ENCODE measurements at places on chromosomes 5 and 9.

DNA sequence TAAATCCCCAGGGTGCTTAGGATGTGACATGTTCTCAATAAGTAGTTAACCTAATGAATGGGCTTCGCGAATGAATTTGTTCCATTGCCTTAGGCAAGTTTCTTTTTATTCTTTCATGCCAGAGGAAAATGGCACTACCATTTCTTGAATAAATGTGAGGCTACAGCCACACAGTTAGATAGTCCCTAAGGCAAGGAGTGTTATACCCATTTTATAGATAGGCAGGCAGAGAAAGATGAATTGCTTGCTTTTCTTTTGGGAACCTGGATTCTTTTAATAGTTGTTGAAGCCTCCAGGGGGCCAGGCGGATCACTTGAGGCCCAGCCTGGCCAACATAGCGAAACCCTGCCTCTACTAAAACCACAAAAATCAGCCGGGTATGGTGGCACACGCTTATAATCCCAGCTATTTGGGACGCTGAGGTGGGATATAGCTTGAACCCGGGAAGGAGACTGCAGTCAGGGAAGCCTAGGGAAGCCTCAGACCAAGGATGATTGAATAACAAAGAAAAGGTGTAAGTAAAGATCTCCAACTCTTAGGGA, 943 bp downstream of the NOP16 start:
- DNase-seq = no peak

DNA sequence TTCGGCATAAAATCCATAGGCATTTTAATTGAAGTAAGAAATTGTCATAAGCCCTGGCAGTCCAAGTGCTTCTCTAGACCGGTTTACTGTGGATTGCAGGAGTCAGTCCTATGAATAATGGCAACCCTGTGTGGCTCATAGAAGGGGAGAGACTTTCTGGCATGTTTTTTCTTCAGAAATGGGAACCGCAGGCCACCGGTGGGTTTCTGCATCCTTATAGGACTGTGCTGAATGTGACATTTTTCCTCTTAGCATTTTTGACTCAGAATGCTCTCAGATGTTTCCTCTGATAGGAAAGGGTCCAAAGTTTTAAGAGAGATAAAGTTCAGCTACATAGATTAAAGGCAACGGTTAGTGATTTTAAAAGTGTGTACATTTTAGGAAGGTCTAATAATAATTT, 6.3 kb downstream of the DAPK1 start:
- no peak for DNase-seq

DNA sequence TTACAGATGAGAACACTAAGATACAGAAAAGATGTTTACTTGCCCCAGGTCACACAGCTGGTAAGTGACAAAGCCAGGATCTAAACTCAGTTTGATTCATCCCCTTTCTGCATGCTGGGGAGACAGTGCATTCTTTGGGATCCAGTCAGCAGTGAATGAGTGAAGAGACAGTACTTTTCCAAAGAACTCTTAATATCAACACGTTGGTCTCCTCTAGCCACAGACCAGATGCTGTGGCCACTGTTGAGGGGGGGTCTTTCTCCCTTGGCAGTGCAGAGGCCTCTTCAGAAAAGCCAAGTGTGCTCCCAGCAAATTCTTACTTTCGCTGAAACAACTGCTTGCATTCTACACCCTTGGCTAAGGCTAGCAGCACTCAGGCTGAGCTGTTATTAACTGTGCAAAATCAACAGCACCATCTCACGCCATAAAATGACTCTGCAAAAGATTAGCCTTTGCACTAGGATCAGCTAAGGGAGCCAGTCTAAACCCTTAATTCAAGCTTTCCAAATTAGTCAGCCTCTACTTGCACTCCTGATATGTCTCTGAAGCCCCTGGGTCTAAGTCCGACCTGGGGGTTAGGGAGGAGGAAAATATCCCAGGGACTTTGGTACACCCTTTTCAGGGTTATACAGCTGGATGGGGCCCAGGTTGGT, 4.8 kb upstream of the TMEM171 start:
- no peak for DNase-seq

DNA sequence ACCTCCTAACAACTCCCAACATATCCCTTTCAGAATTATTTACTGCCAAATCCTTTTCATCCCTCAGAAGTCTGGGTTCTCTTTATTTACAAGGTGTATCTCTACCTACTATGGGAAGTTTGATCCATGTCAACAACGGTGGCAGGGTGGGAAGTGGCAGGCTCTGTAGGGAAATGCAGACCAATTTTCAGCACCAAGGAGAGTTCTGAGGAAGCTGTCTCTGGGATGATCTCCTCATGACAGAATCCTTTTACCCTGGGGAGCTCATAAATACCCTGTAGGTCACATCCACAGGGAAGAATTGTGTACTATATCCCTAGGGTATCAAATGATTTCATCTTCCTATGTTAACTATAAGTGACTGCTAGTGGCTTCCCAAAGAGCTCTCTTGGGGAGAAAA, 107.8 kb upstream of the NEK6 start:
- no peak for DNase-seq

DNA sequence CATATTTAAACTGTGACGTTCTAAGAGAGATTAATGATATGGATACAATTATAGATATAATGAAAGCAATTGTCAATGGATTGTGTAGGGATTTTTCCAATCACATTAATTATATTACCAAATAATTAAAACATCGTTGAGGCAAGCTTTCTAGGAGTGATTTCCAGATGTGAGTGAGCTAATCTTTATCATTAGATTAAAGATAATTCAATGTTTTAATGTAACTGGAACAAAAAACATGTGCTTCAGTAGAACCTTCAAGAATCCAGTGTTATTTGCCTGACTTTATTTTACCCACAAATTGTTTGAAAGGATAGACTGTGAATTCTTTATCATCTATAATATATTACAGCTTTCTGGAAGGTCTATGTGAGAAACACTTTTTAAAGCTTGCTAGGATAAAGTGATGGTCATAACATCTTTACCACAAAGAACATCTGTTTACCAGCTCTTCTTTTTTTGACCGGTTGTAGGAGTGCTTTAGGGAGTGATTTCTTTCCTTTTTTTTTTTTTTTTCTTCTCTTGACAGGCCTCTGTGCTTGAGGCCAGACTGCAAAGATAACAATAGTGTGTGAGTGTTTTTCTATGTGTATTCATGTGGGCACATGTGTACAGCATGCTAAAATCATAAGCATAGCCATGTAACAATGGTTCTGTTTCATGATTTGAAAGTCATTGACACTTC, 35.0 kb downstream of the SNCAIP start:
- no peak for DNase-seq

- no peak for DNase-seq
Observed at GRCh38 chr5:123549256-123549904, 37.4 kb downstream of the CSNK1G3 start.

DNA sequence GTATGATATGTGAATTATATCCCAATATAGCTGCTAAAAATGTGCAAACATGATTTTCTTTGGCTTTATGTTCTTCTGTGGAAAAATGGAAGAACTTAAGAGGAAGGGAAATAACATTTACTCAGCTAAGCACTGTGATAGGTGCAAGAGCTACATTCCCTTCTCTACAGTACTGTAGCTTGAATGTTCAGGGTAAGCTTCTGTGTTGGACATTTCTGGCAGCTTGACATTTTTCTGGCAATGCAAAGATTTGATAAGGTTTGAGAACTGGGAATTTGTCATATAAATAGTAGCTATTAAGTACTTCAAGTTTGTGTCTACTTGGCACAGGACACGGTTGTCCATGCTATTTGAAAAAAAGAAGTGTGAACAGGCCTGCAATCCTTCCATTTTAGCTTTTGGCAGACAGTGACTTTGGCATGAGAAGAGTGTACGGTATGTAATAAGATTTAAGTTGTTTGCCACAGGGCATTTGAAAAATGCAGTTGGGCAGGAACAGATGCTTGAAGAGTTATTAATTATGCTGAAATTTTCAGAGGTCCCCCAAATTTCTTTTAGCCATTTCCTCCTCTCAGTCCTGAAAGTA, 77.6 kb downstream of the KIF4B start:
- DNase-seq = no peak

- no peak for DNase-seq
Observed at GRCh38 chr5:6859023-6859422, 145.8 kb downstream of the TENT4A start.

GRCh38 chr5:77218263-77218662, 7.8 kb downstream of the PDE8B start:
- DNase-seq = no peak

DNA sequence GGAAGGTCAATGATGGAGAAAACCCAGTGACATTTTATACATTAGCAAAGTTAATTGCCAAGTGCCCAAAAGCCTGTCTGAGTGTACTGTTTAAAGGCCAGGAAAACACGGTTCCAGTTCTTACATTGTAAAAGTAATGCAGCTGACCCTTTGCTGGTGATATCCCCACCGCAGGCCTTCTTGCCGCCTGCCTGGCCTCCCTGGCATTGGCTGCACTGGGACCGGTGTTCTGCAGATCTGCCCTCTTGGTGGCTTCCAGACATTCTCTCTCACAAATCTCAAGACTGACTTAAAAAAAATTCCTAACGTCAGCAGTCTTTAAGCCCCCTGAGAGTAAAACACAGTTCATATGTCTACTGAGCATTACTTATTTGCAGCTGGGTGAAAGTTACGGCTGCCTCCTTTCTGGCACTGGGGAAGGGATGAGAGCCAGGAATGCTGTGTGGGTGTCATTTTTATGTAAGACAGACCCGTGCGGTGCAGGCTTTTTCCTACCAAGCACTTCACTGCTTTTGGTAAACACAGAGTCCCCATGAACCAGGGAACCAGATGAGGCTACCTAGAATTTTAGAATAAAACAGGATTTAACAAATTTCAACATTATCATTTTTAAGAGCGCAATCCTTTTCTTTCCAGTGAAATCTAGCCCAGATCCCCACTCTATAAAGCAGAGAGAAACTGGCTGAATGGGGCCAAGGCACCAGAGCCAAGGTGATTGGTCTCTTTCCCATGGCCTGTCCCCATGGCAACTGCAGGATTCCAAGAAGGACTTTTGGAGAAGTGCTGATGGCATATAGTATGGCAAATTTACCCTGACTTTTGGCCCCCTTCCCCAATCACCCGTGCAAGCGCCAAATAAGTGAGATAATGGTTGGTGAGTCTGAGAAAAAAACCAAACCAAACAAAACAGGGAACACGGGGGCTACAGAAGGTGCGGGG, 80.8 kb downstream of the LMNB1 start:
- DNase-seq = no peak

DNA sequence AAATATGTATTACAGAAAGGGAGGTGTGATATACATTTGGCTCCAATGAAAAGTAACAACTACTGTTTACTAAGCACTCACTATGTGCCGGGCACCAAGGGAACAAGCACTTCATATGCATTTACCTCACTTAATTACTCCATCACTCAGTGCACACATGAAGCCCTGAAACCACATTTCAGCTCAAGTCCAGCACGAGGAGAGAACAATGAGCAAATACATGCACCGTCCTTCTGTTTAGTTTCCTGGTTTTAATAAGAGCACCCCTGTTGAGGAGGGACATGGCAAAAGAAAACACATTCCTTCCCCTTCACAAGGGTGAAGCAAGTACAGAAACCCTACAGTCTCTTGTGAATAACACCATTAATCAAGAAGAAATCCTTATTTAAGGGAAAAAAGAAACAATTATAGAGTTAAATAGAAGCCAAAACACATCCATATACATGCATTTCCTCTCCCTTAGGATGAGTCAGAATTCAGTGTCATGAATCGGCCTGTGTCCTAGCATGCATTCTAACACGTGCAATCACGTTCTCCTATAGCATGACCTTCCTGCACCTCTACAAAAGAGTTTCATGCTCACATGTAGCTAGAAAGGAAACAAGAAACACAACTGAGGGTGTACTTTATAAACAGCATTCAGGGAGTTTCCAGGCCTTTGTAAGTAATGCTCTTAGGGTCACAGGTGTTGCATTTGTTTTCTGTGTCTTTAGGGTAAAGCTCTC, 411.6 kb downstream of the BNC2 start:
- DNase-seq = no peak

- no peak for DNase-seq
Observed at GRCh38 chr5:81761270-81761669, 10.4 kb upstream of the SSBP2 start.

DNA sequence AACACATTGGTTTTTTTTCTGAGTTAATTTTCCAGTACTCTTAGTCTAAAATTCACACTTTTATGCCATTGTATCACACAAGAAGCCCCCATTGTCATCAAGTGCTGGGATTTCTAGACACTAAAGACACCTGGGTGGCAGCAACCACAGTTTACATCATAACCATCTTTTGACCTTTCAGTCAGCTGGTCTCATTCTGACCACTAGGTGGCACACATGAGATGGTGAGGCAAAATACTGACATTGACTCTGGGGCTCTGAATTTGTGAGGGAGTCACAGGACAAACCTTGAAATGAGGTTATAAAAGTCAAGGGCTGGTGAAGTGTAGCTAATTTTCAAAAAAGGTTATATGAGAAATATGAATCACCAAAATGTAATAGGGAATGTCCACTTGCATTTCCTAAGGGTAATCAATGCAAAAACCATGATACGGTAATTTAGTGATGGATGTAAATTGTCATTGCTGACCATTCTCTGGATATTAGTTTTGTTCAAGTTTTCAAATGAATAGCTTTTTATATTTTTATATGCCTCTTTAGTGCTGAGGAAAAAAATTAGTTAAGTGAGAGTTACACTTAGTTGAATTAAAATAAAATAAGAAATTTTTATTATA, 229.4 kb downstream of the DMAC1 start:
- no peak for DNase-seq

DNA sequence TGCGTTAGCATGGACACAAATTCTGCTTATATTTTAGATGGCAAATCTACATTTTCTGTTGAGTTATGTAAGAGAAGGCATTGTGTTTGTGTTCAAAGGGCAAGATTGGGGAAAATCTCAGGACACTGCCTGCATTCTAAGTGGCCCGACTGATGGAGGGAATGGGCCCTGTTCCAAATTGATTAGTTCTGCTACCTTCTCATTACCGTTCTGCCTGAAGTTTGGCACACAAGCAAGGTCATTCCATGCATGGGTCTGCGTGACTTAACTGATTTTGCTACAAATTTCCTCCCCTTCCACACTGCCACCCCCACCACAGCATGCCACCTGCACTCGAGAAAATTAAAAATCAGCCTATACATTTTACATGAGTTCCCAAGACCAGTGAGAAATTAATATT, 409.9 kb downstream of the BRINP1 start:
- DNase-seq = no peak

- no peak for DNase-seq
Observed at GRCh38 chr5:79552984-79553383, 39.0 kb upstream of the HOMER1 start.

DNA sequence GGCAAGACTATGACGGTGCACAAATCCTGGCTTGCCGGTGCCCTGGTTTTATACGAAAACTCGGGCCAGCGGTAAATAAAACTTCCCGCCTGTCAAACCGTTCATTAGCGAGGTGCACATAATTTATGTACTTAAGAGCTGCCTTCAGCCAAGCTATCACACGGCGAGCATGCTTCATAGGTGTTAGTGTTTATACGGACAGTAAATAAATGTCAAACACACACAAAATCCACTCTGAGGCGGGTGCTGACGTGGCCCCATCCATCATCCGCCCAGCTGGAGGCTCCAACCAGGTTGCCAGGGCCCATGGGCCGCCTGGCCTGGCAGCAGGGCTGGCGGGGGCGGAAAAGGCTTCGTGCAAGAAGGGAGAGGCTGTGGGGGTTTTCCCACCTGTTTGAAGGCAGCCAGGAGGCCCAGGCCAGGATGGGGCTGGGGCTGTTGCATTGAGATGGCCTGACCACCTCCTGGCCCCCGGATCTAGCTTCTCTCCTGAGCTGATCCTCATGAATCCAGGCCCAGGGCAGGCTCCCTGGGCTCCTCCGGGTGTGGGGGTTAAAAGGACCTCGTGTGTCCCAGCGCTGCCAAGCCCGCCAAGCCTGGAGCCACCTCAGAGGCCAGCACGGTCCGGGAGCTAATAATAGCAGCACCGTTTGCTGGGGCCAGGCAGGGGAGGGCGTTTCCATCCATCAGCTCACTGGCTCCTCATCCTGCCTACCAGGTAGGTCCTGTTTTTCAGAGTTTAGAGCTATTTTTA, 43.2 kb downstream of the BARX1 start:
- no peak for DNase-seq

Measured in esophagus squamous epithelium (tissue), 5 donors.